ENCODE measurements at places on chromosomes 6 and 20.

DNA sequence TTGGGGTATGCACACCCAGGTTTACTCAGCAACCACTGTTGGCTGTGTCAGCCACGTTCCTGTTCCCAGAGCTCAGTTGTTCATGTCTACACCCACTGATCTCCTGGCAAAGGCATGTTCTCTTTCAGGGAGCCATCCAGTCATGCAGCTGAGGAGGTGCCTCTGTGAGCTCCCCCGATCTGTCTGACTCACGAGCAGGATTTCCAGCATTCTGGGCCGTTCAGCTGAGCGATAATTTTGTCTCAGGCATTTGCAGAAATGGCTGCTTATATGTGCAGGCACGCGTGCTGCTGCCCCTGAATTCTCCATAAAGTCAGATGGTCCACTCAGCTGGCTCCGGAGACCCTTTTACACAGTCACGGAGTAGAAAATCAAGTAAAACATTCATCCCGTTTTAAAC is 78.4 kb upstream of the IYD start:
- DNase-seq, result no peak

- no peak for DNase-seq
Measured at GRCh38 chr20:62979876-62980373, 26.8 kb downstream of the BHLHE23 start.

- DNase-seq, result no peak
Measured at GRCh38 chr6:139081471-139081870, 52.9 kb downstream of the ABRACL start.

- no peak for DNase-seq
Measured at GRCh38 chr20:20407891-20408805, 40.2 kb downstream of the INSM1 start.

All from GM12864 (cell line).